ENCODE measurements at places on chromosomes 5 and 9.

- DNase-seq = no peak
Observed at GRCh38 chr5:765948-766631, 18.4 kb downstream of the ZDHHC11B start.

DNA sequence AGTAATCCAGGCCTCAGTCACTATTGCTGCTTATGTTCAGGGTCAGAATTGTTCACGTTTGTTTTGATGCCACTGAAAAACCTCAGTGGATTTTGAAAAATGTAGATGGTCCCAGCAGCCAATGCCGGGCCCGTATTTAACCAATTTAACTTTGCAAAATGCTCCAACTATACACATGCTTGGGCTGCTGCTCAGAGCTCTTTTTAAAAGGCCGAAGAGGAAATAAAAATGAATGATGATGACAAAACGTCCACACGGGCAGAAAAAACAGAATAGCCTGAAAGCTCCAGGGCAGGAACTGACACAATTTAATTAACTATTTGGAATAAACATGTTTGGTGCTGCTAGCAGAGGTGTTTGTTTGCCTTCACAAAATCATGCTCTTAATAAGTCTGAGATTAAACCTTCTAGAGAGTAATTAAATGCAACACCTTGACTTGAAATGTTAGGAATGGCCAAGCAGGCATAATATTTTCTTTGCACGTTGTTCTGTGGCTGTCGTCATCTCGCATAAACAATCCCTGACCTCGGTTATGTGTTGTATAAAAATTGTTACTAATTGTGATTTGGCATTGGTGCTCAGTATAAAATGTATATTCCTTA is 152.7 kb downstream of the SLIT3 start:
- DNase-seq = no peak

DNA sequence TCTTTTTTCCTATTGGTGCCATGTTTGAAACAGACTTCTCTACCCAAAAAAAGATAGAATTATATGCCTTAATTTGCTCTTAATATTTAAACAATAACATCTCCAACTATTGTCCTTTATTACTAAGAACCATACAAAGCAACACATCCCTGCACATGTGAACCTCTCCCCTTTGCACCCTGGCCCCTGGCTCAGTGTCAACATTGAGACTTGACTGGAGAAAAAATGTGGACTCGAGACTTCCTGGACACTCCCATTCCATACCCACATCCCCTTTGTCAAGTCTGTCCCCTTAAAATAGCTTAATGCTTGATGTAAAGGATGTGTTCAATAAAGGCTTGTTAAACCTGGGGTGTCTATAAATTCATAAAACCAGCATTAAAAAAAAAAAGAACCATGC is 53.2 kb downstream of the TTC39B start:
- DNase-seq = no peak

DNA sequence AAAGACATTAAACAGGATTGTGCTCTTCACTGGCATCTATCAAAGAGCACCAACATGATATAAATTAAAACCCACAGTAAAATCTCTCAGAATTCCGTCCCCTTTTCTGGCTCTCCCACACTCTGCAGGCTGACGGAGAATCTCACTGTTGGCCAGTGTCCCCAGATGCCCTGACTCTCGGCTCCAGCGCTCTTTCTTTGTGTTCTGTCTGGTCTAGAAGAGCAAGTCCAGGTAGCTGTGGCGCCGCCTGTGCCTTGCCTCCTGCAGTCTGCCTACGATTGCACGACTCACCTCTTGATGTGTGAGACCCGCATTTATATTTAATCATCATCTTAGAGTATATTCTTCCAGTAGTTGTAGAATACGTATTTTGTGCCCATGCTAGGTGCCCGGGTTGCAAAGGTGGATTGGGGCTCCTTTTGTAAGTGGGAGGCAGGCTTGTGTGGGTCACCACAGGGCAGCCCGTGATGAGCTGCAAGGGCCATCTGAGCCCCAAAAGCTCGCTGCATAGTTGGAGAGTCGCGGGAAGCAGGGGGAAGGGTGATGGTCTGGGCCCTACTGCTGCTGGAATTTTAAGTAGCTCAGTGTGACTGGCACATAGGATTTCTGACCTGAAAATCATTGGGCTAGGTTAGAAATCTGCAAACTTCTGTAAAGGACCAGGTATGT is 55.6 kb downstream of the EHMT1 start:
- DNase-seq = no peak

DNA sequence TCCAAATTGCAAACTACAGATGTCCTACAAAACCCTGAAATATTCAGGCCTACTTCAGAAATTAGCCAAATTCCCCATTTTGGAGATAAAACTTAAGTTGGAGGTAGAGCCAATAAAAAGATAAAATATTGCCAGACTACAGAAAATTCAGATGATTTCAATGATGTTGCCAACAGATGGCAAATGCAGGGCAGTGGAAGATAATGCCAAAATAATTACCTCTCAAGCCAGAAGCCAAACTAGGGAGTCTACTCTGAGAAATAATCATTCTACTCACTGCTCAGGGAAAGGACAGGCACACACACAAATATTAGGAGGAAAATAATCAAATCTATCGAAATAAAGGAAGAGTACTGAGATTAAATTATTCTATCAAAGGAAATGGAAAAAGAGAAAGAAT is 347.5 kb upstream of the CCNG1 start:
- DNase-seq = no peak

GRCh38 chr9:131485728-131486422 is 16.8 kb upstream of the POMT1 start:
- no peak for DNase-seq

DNA sequence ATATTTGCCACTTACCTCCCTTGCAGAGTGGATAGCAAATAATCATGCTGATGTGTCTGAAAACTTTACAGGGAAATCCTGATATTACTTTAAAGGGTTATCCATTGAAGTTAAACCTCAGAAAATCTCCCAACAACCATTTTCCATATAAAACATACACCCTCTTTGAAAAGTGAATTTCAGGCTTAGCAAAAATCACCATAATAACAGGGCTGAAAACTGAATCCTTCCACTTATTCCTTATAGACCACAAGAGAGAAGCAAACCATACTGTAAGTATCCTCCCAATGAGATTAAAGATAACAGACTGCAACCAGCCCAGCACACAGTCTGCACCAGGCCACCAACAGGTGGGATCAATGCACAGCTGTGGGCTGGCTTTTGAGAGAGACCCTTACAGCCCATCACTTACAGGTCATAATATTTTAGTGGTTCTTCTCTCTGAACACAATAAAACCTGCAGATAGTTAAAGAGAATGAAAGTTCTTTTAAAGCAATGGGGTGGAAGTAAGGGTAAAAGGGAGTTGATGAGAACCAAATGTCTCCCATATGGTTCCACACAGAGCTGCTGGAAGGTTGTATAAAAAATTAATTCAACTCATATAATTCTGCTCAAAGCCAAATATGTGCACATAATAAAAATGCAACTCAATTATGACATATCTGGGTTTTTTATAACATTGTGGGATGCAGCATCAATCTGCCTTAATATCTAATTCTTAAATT is 376.2 kb upstream of the GRAMD2B start:
- DNase-seq = no peak

- DNase-seq = no peak
Observed at GRCh38 chr9:19512103-19512832, 103.5 kb downstream of the ACER2 start.

DNA sequence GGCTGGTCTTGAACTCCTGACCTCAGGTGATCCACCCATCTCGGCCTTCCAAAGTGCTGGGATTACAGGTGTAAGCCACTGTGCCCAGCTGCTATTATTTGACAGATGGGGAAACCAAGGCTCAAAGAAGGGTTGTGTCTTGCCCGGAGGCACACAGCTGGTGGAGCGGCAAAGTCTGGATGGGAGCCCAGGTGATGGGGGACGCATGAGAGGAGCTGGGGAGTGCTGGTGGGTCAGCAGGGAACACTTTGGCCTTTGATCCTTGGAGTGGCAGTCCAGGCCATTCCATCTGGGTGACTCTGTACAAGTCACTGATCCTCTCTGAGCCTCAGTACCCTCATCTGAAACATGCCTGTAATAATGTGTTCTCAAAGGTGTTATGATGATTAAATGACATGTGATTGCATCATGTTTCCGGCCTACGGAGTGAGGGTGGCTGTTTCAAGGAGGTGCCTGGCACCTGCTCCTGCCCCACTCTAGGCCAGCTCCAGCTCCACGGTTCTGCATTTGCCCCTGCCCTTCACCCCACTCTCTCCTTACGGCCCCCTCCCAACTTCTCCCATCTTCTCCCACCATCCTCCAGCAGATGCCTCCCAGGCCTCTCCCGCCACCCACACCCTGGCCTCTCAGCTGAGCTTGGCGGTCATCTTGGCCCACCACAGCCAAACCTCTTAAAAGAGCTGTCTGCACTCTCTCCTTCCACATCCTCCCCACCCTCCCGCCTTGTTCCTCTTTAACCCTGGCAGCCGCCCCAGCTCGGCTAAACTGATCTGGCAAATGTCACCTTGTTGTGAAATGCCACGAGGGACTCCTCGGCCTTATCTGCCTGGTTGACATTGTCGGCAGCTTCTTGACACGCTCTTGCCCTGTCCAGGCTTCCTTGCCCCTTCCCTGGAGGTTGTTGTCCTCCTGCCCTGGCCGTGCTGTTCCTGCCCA is 5.5 kb upstream of the DBN1 start:
- no peak for DNase-seq

DNA sequence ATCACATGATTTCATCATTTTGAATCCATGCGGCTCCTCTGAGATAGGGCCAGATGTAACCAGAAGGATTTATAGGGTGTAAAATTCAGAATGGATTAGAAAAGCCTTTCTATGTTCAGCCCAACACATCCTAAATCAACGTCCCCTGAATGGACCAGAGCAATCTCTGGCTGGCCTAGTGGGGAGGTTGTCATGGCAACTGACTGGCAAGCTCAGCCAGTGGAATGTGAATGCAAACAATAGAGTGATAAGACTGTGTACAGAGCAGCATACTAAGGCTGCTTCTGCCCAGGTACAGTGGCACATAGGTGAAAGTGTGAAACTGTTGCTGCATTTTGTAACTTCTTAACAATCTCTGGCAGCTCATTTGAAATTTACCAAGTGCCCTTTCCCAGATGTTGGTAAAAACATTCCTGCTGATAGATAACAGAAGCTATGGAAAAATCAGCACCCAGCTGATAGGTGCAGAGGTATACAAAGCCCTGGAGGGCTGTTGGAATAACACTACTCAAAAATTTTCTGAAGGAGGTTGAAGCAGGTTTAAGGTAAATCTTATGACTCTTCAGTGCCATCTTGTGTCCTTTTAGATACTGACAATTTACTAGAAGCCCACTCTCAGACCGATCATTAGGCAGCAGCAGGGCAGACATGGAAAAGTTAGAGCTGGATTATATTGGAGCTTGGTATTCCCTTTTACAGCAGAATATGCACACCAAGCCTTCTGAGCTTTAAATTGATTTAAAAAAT is 267.2 kb downstream of the RAB3C start:
- DNase-seq = no peak

- DNase-seq = peak; percentile 53
Observed at GRCh38 chr9:88303721-88304451, 84.4 kb upstream of the SPIN1 start.

- no peak for DNase-seq
Observed at GRCh38 chr5:174292348-174292747, 246.8 kb downstream of the NSG2 start.

DNA sequence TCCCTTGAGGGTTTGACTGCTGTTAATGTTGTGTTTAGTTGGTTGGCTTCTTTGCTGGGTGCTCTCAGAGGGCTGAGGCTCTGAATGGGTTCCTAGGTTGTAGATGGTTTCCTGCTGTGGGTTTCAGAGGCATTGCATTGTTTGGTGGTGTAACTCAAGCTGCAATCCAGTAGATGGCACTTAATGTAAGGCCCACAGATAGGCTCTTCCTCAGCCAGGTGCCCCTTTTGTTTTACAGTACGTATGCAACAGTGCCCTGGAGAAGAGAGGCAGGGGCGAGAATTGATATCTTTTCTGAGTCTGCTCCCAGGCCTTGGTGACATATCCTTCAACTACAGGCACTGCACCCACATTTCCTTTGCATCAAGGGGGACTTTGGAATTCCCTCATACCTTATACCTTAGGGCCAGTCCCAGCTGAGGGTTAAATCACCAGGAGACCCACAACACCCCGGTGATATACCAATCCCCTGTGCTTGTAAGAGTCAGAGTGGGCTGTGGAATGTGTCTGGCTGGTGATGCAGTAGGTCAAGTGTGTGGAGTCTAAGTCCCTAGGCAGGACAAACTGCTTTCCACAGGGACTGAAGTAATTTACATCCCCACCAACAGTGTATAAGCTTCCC is 7.0 kb upstream of the UGT3A2 start:
- DNase-seq = no peak

DNA sequence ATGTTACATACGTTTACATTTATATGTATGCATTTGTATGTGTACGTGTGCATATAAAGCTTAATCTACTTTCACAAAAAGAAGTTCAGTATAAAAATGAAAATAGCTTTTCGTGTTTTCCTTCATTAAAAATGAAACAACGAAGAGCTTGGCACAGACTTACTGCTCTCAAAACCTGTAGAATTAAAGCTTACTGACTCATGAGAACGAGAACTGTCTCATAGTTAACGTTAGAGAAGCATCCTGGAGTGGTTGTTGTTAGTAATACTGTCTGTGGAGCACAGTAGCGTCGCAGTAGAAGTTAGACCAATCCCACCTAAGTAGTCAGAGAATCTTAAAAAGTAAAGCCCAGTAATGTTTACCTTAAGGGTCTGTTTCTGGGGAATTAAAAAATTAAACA is 1.3 kb downstream of the MAT2B start:
- DNase-seq = no peak

DNA sequence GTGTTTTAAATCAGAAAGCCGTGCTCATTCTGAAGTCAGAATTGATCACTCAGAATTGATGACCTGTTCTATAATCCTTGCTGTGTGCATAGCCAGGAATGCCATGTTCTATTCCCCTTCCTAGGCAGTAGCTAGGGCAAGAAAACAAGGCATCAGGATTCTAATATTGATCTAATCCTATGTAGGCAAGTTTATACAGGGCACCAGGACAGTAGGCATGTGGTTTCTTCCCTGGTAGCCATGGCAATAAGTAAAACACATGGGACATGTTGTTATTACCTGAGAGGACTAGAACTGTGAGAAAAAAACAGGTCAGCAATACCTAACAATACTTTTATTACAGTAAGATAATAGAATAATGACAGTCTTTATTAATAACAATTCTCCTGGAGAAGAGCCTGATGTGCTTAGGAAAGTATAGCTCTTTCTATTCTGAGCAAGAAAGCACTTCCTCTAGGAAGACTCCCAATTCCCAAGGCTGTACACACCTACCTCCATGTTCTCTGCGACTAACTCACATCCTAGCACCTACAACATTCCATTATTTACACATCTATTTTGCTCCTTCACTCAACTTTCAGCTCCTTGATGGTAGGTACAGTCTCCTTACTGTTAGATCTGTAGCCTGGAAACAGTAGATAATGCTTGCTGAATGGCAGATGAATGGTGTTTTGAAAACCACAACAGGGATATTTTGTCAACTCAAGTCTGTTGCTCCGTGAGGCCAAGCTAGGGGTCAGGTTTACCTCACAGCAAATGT is 70.8 kb downstream of the STX17 start:
- no peak for DNase-seq

GRCh38 chr5:66324357-66324756 is 180.3 kb downstream of the SREK1 start:
- no peak for DNase-seq

- no peak for DNase-seq
Observed at GRCh38 chr5:95704150-95704549, 21.4 kb upstream of the SPATA9 start.

GRCh38 chr9:133786371-133786753 is 48.2 kb upstream of the SARDH start:
- no peak for DNase-seq

Data from stimulated activated CD8-positive, alpha-beta memory T cell treated with anti-CD3 and anti-CD28 coated beads, Interleukin-15, amount 100 ng/mL, for 48 hours (primary cell).